Bronchus fibroblast of lung (primary cell): ENCODE measurements at places on chromosomes 1 and 21. TPM values are rescaled to one million over a fixed set of nuclear protein-coding genes. Genes with fewer than 3 reads are reported as not detected.

Gene S100B
- 1.3 and 2.2 TPM in 2 replicates for total RNA-seq

Gene NPHS2
- total RNA-seq, result not detected in 2 replicates

Gene C1orf174
- 39.8 and 40.9 TPM in 2 replicates for total RNA-seq

Gene ATAD3C
- total RNA-seq, result under 0.01 TPM in 1 of 2 replicates, not detected in the other

Gene BATF3
- 1.8 and 2.5 TPM in 2 replicates for total RNA-seq

Gene LCE6A
- not detected in 2 replicates for total RNA-seq

Gene TSPAN1
- total RNA-seq, result 0.89 and 1.0 TPM in 2 replicates

Gene ZNF648
- under 0.01 TPM in 1 of 2 replicates, not detected in the other for total RNA-seq

Gene CFAP107
- total RNA-seq, result not detected in 2 replicates

Gene MMP23B
- total RNA-seq, result 10.3 and 10.4 TPM in 2 replicates

Gene TNFSF4
- total RNA-seq, result 15.5 and 15.6 TPM in 2 replicates

Gene LCK
- total RNA-seq, result not detected in 2 replicates

Gene OPN3
- 35.6 and 35.7 TPM in 2 replicates for total RNA-seq

Gene VTCN1
- total RNA-seq, result not detected in 2 replicates

Gene PBXIP1
- total RNA-seq, result 42.1 and 48.9 TPM in 2 replicates

Gene RIMS3
- total RNA-seq, result 0.15 and 1.0 TPM in 2 replicates

Gene FBLIM1
- total RNA-seq, result 61.7 and 63.5 TPM in 2 replicates

Gene FLG2
- not detected in 2 replicates for total RNA-seq

Gene LINGO4
- total RNA-seq, result not detected in 2 replicates

Gene TCHHL1
- total RNA-seq, result not detected in 2 replicates

Gene ARHGEF19
- total RNA-seq, result 11.6 and 11.9 TPM in 2 replicates
